ENCODE measurements at places on chromosomes 4 and X. TPM values are rescaled to one million over a fixed set of nuclear protein-coding genes. Genes with fewer than 3 reads are reported as not detected.
A peak's percentile ranks its signal among the peaks of the same experiment; 100 is the strongest.

DNA sequence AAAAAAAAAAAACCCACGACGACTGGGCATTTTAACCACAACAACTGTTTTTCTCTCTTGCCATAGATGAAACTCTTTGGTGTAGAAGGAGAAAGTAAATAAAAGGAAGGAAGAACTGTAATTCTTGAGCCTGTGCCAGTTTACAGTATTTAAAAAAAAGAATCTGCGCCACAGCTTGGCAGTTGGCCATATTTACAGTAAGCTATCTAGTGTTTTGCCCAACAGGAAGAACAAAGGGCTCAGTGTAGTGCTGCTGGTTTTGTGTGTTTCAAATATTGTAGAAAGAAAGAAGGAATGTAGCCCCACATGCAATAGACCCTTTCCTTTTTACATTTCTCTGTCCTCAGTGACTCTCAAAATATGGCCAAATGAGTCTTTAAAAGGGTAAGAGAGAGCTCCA lies 66.1 kb downstream of the NR3C2 start:
- DNase-seq = no peak

GRCh38 chr4:121900132-121900983 lies 30.1 kb upstream of the BBS7 start:
- DNase-seq = peak; percentile 33

GRCh38 chr4:95541889-95542607 lies 6.7 kb downstream of the UNC5C start:
- no peak for DNase-seq

GRCh38 chrX:35841872-35842271 lies 43.7 kb downstream of the MAGEB16 start:
- DNase-seq = no peak

Gene IDS
- 145 TPM for polyA plus RNA-seq

GRCh38 chr4:128924951-128925350 lies 115.5 kb downstream of the JADE1 start:
- DNase-seq = no peak

Gene PCDH18
- not detected for polyA plus RNA-seq

DNA sequence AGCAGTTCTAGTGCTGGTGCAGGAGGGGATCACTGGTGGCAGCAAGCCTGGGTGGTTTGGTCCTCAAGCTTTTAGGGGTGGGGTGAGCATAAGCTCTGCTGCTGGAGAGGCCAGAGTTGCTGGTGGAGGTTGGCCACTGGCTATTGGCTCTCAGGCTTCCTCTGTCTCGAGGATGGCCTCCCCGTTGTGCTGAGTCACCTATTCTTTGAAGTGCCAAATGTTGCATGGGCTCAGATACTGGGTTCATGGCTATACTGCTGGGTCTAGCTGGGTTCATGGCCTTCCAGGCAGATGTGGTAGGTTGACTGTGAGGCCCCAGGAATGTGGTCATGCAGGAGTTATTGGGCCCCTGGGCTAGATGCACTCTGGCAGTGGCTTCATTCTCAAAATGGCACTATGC lies 466.3 kb downstream of the NAF1 start:
- DNase-seq = no peak

Data from CD8-positive, alpha-beta memory T cell (primary cell).